Large intestine (tissue), 12 donors: ENCODE measurements at places on chromosomes 3 and 15. TPM values are rescaled to one million over a fixed set of nuclear protein-coding genes. Genes with fewer than 3 reads are reported as not detected.

DNA sequence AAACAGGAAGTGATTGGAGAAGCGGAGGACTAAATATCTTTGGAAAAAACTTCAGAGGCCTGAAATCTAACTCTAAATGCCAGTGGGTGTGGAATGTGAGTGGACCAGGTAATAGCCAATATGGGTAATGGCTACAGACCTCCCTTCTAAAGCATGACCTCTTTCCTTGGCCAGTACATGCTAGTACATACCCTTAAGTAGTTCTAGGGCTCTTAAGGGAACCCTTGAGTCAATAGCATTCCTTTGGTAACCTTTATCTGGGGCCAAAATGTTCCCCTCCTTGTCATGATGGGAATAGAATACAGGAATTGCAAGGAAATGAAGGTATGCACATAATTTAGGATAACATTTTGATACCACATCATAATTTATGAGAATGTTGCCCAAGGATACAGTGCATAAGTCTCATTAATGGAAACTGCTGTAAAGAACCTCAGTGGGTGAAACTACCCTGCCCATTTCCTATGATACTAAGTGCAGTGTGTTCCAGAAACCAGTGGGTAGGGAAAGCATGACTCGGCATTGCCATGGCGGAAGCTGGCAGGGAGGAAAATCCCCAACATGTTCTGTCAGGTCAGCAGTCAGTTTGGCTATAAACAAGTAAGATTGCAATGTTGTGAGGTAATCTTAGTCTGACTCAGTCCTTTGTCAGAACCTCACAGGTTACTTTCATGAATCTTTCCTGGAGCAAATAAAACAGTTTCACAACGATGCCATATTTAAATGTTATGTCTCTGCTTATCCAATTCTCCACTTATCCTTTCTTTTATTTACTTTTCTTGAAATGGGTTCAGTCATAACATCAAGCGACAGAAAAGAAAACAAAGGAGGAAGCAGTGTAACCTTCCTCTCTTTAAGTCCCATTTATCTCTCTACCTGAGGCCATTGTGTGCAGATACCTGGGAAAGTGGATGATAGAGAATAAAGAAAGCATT lies 23.5 kb upstream of the RAP2B start:
- no peak overlapping the region for H3K4me3 ChIP-seq
- H3K36me3 ChIP-seq: no peaks in the 10 kb centered on the region
- H3K27me3 ChIP-seq: no peaks in the 10 kb centered on the region
- peak; percentile 89 for DNase-seq
- H3K4me1 ChIP-seq: peaks cover 5% of the 10 kb centered on the region
- H3K27ac ChIP-seq: peak overlapping the region; percentile 77

DNA sequence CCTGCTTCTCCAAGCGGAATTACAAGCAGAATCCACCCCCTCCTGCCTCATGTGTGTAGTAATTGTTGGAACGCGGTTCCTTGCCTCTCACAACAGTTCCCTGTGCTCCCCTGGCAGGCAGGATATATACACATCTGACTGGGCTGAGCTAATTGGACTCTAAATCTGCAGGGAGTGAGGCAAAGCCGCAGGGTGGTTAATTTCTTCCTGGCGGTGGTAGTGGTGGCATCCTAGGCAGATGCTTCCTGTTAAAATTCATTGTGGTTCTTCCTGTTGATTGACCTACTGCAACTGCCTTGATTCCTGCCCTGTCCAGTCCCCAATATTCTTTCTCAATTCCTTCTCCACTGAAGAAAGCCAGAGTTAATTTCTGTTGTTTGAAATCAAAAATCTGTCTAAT lies 202.9 kb upstream of the PROK2 start:
- H3K27me3 ChIP-seq: no peaks in the 10 kb centered on the region
- H3K4me3 ChIP-seq: no peak overlapping the region
- peaks cover 14% of the 10 kb centered on the region for H3K4me1 ChIP-seq
- no peak overlapping the region for H3K27ac ChIP-seq
- no peak for DNase-seq

DNA sequence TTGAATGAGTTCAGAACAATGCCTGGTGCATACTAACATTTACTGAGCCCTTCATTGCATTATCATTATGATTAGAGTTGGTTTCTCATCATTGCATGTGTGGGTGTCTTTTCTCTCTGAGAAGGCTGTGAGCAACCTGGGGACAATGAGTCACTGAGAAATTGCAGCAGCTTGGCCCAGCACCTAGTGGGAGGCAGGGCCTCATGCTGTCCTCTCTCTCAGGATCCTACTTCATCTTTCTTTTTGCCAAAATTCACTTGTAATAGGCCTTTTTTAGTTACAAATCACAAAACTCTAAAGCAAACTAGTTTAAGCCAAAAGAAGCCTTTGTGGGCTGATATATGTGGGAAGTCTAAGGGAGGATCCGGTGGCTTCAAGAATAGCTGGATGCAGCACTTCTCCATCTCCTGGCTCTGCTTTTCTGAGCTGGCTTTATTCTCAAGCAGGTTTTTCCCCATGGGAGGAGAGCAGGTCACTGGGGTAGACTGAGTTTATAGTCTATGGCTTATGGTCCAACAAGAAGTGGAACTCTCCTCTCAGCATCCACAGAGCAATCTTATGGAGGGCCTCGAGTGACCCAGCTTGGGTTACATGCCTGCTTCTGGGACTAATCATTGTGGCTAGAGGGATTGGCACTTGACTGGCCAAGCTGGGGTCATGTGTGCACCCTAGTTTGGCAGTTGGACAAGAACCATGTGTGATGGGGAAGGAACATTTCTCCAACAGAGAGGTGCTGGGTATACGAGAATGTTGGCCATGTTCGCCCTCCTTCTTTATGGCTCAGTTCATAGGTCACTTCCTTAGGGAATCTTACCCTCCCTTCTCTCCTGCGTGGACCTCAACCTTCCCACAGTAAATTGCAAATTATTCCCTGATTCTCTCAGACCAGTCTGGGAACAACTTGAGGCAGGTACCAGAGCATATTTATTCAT lies 8.7 kb upstream of the CAMK1 start:
- peaks cover 15% of the 10 kb centered on the region for H3K36me3 ChIP-seq
- H3K4me1 ChIP-seq: peaks cover 46% of the 10 kb centered on the region
- peak overlapping the region; percentile 85 for H3K27ac ChIP-seq
- H3K27me3 ChIP-seq: no peaks in the 10 kb centered on the region

DNA sequence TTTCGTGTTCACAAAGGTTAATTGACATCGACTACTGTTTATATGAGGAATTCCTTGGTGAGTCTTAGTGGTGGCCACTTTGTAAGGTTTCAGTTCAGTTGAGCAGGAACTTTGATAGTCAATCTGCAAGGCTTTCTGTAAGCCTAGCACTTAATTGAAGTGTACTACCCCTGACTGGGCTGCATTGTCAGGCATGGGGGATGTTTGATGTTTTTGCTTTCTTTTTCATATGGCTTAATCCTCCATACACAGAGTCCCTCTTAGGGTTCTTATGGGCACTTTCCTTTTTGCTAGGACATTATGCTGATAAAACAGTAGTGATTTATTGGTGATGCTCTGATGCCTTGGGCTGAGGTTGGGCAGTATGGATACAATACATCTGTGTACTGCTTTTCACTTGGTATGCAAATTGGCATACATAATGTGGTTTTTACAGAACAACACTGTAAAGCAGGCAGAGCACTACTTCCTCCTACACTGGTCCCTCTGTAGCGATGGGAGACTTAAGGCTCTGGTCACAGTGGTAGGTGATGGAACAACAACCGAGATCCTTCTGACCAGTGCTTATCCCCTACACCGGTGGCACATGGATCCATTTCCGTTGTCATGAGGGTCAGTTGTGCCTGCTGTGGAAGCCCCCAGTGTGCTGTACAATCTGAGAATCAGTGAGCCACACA lies 261.0 kb downstream of the MFSD1 start:
- no peaks in the 10 kb centered on the region for H3K27me3 ChIP-seq
- H3K4me3 ChIP-seq: no peak overlapping the region
- DNase-seq: no peak

GRCh38 chr3:7749931-7750695 lies 751.5 kb upstream of the LMCD1 start:
- no peaks in the 10 kb centered on the region for H3K27me3 ChIP-seq
- H3K4me3 ChIP-seq: no peak overlapping the region
- no peaks in the 10 kb centered on the region for H3K36me3 ChIP-seq
- DNase-seq: no peak

DNA sequence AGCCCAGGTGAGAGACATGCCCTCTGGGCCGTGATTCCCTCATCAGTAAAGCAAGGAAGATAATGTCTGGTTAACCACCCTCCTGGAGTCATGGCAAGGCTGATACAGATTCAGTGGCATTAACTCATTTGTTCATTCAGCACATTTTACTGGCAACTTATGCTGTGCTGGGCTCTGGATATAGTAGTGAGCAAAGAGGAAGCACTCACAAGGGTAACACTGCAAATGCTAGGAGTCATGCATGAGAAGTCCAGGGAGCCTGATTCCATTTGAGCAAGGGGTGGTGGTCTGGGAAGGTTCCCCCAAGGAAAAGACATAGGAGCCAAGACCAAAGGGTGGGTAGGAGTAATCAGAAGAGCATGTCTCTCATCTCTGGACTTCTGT lies 50.2 kb downstream of the SMAD3 start:
- peaks cover 3% of the 10 kb centered on the region for H3K36me3 ChIP-seq
- H3K27me3 ChIP-seq: no peaks in the 10 kb centered on the region
- no peak overlapping the region for H3K4me3 ChIP-seq
- H3K27ac ChIP-seq: peak overlapping the region; percentile 74

GRCh38 chr15:43085921-43086320 lies 19.9 kb downstream of the UBR1 start:
- H3K4me3 ChIP-seq: no peak overlapping the region
- H3K27ac ChIP-seq: no peak overlapping the region
- no peak for DNase-seq

The CLPX gene
- 50.0 TPM for polyA plus RNA-seq

The DBR1 gene
- polyA plus RNA-seq: 13.7 TPM
